ENCODE measurements at places on chromosomes 1 and 21.

GRCh38 chr1:109272831-109273547 is 10.0 kb downstream of the PSRC1 start:
- no peaks in the 10 kb centered on the region for H3K27me3 ChIP-seq
- no peak for DNase-seq
- H3K4me1 ChIP-seq = peaks cover 16% of the 10 kb centered on the region
- no peak overlapping the region for H3K4me3 ChIP-seq
- H3K27ac ChIP-seq = no peak overlapping the region

GRCh38 chr1:225896494-225896893 is 7.5 kb upstream of the LEFTY1 start:
- H3K27ac ChIP-seq = no peak overlapping the region
- H3K4me3 ChIP-seq = no peak overlapping the region
- no peaks in the 10 kb centered on the region for H3K27me3 ChIP-seq
- DNase-seq = no peak

GRCh38 chr1:149917571-149918144 is at the start of gene SV2A:
Gene SV2A, minus strand, starts transcription at chr1:149917844. Its CDS starts 4,004 bp downstream, at chr1:149913840.
- H3K4me1 ChIP-seq = peaks cover 20% of the 10 kb centered on the region
- H3K27me3 ChIP-seq = no peaks in the 10 kb centered on the region
- DNase-seq = peak; percentile 87
- H3K36me3 ChIP-seq = peaks cover 4% of the 10 kb centered on the region
- H3K27ac ChIP-seq = no peak within 1 kb of the TSS

DNA sequence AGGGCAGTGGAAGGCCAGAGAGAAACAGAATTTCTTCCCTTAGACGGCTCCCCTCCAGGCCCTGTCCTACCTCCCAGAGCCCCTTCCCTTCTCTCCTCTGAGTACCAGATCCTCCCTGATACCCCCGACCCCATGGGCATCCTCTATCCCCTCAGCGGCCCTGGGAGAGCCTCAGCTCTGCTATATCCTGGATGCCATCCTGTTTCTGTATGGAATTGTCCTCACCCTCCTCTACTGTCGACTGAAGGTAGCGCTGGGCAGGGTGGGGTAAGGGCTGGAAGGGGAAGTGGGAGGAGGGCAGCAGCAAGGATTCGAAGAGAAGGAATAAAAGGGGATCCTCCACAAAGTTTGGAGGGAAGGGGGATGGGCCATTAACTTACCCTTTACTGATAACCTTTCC is 2.7 kb downstream of the FCER1G start:
- no peak for DNase-seq
- peaks cover 22% of the 10 kb centered on the region for H3K4me1 ChIP-seq
- no peaks in the 10 kb centered on the region for H3K27me3 ChIP-seq
- no peak overlapping the region for H3K27ac ChIP-seq

GRCh38 chr1:202037706-202038296 is 27.4 kb downstream of the ELF3 start:
- DNase-seq = no peak
- no peak overlapping the region for H3K27ac ChIP-seq
- no peaks in the 10 kb centered on the region for H3K4me1 ChIP-seq
- H3K4me3 ChIP-seq = no peak overlapping the region
- H3K36me3 ChIP-seq = no peaks in the 10 kb centered on the region

GRCh38 chr1:223031733-223032601 is 111.1 kb downstream of the TLR5 start:
- H3K27ac ChIP-seq = peak overlapping the region; percentile 99
- H3K4me3 ChIP-seq = peak overlapping the region; percentile 80
- peaks cover 4% of the 10 kb centered on the region for H3K36me3 ChIP-seq
- peaks cover 49% of the 10 kb centered on the region for H3K4me1 ChIP-seq
- no peaks in the 10 kb centered on the region for H3K27me3 ChIP-seq

GRCh38 chr1:21930080-21930571 is 7.0 kb downstream of the HSPG2 start:
- no peak for DNase-seq
- H3K36me3 ChIP-seq = no peaks in the 10 kb centered on the region
- no peak overlapping the region for H3K4me3 ChIP-seq
- H3K27me3 ChIP-seq = no peaks in the 10 kb centered on the region

GRCh38 chr1:236870721-236871120 is 75.6 kb downstream of the MTR start:
- H3K36me3 ChIP-seq = no peaks in the 10 kb centered on the region
- H3K4me3 ChIP-seq = no peak overlapping the region
- H3K27me3 ChIP-seq = no peaks in the 10 kb centered on the region
- no peak for DNase-seq
- H3K4me1 ChIP-seq = no peaks in the 10 kb centered on the region
